Large intestine (tissue), 12 donors: ENCODE measurements at places on chromosomes 12 and 14. TPM values are rescaled to one million over a fixed set of nuclear protein-coding genes. Genes with fewer than 3 reads are reported as not detected.

GRCh38 chr14:104843442-104844305, 21.4 kb upstream of the CEP170B start:
- peak; percentile 26 for DNase-seq

DNA sequence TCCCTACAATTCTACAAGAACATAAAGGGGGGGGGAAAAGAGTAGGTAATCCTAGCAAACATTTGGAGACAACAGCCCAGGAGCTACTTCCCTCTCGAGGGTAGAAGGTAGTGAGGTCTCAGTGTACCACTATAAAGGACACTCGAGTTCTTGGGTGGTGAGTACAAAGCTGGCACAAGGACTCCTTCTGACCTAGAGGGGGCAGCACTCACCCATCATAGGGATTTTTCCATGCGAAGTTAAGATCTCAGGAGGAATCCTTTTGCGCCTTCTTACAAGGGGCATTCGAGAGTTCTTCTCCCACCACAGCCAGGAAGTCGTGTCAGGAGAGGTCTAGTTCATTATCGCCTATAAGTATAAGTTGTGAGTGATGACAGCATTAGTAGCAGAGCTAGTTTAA, 200.2 kb upstream of the RBM19 start:
- peak; percentile 4 for DNase-seq

Gene GYS2
- 0.03 TPM for polyA plus RNA-seq

GRCh38 chr12:126949558-126949957, 1317.4 kb upstream of the TMEM132C start:
- DNase-seq = no peak

- no peak for DNase-seq
Observed at GRCh38 chr14:89276424-89276975, 140.5 kb downstream of the FOXN3 start.

Gene CLIP1
- polyA plus RNA-seq = 37.3 TPM

DNA sequence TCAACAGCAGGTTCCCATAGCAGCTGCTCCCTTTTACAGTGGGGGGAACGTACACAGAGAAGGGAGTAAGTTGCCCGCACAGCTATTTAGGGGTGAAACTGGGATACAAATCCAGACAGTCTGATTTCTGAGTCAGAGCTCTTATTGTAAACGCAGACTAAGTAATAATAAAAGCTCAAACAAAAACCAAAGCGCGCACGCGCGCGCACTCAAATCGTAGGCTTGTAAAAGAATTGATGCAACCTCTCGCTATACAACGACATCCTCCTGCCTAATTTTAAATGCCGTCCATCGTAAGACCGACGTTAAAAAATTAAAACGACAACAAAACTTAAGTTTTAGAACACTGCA, 747 bp upstream of the DACT1 start:
- peak; percentile 63 for DNase-seq

DNA sequence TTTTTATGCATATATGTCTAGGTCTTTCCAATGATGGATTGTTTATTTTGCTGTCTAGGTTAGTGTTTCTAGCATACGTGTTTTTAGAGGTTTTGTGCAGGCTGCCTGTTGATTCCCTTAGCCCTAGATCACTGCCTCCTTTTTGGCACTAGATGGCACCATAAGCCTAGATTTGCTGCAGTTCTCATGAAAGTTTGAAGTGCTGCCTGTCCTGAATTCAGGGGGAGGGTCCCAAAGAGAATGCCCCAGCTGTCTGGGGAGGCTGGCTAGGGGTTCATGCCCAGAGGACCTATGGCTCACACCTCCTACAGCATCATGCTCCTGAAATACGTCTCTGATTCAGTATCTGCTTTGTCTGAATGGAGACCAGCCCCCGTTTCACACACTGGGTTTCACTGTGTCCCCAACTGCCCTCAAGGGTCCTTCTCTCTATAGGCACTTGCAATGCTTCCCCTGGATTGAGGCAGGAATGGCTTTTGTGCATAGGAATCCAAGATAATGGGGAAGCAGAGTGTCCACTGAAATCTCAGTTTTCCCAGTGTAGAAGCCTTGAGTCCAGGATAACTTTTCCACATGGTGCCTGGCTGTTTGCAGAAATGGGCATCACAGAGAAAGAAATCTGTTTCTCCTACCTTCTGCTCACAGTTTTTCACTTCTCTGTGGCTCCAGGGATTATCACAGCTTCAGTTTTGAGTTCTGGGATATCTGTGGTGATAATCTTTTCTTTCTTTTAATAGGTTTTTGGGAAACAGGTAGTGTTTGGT, 14.2 kb upstream of the TXNRD1 start:
- DNase-seq = peak; percentile 31

Gene TTC9
- polyA plus RNA-seq = 1.9 TPM

Gene SMARCD1
- 63.3 TPM for polyA plus RNA-seq

Gene CEBPE
- 0.07 TPM for polyA plus RNA-seq

Gene PYM1
- polyA plus RNA-seq = 30.6 TPM

Gene DGKA
- 17.4 TPM for polyA plus RNA-seq

- DNase-seq = no peak
Observed at GRCh38 chr14:87285506-87285905, 707.5 kb downstream of the GALC start.

GRCh38 chr12:72865921-72866320, 593.8 kb downstream of the TRHDE start:
- no peak for DNase-seq

DNA sequence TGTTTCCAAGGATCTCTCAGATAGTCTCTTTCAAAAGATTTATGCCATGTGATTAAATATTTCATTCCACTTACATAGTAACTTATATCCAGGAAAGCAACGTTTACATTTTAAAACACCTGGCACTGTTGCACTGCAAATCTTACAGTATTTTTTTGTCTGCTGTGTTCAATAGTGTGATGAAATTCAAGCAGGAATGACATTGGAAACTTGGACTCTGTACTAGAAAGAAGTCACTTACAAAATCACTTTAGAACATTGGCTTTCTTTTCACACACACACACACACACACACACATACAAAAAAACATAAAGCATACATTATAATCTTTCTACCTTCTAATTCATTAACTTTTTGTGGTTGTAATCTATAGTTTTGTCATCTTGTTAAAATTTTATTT, 66.2 kb upstream of the USP15 start:
- no peak for DNase-seq

DNA sequence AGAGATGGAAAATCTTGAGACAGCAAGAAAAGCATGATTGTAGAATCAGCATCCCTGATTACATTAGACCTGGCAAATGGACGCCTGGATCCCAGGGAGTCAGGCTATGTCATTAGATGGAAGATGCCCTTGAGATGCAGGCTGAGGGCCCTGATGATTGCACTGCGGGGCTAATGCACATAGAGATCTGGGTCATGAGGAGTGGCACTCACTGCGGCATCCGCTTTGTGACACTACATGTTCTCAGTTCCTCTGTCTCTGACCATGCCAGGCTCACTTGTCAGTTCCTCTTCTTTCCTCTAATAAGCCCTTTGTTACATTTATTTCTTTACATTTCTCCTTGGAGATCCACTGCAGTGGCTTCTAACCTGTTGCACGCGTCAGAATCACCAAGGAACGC, 70.1 kb upstream of the GPATCH2L start:
- no peak for DNase-seq

- DNase-seq = no peak
Observed at GRCh38 chr12:103566398-103566797, 20.7 kb upstream of the STAB2 start.

Gene SSTR1
- polyA plus RNA-seq = 24.6 TPM

Gene P2RX2
- 24.1 TPM for polyA plus RNA-seq

- DNase-seq = peak; percentile 8
Observed at GRCh38 chr14:78836777-78837176, 666.6 kb downstream of the NRXN3 start.

DNA sequence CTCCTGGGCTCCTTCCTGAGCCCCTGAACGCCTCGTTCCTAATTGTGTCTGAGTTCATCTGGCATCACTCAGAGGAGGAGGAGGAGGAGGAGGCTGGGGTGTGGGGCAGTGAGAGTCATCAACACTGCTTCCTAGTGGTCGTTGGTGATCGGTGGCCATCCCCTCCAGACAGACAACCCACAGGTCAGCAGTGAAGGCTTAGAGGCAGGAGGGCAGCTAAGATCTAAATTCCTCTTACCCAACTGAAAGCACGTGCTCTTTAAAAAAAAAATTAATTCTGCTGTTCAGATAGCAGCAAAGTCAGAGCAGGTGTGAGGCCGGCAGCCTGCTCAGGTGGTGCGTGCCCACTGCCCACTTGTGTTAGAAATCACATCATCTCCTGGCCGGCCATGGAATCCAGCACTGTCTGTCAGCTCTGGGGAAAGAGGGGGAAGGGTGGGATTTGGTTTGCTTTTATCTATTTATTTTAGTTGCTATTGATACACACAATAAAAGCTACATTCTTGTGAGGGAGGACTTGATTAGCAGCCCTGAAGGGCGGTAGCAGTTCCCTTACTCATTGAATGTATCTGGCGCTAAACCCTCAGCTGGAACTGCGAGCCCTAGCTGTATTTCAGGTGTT, 46.6 kb downstream of the PPP2R5C start:
- no peak for DNase-seq

GRCh38 chr14:31968956-31969698, 108.0 kb upstream of the ARHGAP5 start:
- peak; percentile 88 for DNase-seq
